ENCODE measurements at places on chromosomes 7 and 10.

- no peak for DNase-seq
These were observed 61.2 kb upstream of the ARHGAP21 start for GRCh38 chr10:24784923-24785322.

- DNase-seq, result no peak
These were observed 14.2 kb downstream of the DNAJC9 start for GRCh38 chr10:73232887-73233286.

DNA sequence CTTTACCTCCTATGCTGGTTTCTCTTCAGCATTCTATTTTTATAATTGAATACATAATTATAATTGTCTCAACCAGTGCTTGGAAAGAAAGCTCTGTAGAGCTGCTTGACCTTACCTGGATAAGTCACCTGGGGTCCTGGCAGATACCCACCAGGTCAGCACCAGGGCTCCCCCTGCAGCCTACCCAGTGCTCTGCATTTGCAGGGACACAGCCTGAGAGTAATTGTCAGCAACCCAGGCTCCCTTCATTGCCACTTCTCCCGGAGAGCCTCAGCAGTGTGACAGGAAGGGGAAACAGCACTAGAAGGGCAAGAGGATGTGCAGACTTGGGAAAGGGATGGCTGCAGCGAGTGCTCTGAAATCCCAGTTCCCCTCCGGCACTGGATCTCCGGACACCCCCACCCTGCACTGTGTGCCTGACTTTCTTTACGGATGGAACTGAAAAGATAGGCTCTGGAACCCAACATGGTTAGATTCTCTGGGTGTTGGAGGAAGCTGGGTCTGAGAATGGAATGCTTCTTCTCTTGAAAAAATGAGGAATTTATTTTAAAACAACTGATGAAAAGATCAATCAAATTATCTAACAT lies 11.4 kb upstream of the PAX4 start:
- DNase-seq, result no peak

DNA sequence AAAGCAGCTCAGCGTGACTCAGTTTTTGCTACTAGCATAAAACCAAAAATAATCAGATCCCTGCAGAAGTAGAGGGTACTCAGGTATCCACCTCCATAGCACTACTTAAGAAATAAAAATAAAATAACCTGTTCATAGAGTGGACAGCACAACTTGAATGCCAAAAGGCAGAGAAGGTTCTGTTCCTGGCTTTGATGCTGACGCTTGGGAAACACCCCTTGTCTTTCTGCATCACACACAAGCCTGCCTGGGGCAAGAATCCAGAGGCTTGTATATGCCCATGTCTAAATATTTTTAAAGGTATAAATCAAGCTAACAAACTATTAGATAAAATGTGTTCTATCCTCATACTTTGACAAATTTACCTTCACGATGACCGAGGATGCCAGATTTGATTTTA lies 207.3 kb downstream of the KIAA1217 start:
- DNase-seq, result no peak

GRCh38 chr7:94510582-94511496 lies 1.2 kb downstream of the CASD1 start:
- DNase-seq, result no peak

DNA sequence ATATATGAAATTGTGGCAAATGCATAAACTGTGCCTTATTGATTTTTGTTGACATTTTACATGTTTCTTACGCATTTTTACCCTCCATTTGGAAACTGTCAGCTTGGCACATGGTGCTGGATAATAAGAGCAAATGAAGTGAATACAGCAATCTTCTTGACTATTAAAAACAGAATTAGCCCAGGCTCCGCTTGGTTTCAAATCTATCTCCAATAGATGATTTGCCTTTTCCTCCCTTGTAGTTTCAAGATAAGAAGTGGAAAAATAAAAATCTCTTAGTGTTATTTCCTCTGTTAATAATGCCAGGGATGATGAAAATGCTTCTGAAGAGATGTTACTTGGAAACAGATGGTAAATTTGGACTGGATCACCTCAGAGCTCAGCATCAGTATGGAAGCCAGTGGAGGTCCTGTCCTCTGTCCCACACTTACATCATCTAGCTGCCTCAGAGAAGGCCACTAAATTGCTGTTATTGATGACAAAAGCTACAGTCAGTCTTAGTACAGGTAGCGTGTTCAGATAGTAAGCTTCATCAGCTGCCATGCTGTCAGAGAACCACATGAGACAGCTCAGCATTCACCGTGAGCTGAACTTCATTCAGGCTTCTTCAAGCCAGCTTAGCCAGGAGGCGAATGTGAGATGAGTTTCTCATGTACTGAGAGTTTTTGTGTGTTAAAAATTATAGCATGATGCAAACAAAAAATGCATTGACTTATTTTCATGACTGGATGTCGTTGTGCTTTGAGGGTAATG lies 246.8 kb downstream of the CELF2 start:
- no peak for DNase-seq

GRCh38 chr7:15856311-15856710 lies 169.8 kb upstream of the MEOX2 start:
- DNase-seq, result no peak

DNA sequence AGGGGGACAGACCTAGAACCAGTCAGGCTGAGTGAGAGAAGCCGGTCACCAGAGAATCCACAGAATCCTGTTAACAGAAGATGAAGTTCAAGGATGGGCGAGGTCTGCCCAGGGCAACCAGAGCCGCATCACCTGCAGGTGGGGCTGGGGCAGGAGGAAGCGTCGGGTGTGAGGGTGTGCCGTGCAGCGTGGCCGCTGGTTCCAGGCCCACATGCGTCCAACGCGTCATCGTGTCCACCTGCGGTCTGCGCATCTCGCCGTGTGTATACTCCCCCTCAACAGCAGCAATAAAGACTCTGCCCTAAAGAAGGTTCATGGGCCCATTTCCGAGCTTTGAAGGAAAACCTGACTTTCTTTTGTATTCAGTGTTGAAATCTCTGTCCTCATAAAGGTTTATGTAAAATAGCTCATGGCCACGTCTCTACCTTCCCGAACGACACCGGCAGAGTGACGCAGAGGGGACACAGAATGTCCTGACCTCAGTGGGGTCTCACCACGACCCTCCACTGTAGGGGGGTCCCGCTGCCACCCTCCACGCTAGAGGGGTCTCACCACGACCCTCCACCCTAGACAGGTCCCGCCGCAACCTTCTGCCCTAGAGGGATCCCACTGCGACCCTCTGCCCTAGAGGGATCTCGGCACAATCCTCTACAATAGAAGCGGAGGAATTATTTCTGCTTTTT lies 446.9 kb downstream of the PTPRN2 start:
- DNase-seq, result no peak

DNA sequence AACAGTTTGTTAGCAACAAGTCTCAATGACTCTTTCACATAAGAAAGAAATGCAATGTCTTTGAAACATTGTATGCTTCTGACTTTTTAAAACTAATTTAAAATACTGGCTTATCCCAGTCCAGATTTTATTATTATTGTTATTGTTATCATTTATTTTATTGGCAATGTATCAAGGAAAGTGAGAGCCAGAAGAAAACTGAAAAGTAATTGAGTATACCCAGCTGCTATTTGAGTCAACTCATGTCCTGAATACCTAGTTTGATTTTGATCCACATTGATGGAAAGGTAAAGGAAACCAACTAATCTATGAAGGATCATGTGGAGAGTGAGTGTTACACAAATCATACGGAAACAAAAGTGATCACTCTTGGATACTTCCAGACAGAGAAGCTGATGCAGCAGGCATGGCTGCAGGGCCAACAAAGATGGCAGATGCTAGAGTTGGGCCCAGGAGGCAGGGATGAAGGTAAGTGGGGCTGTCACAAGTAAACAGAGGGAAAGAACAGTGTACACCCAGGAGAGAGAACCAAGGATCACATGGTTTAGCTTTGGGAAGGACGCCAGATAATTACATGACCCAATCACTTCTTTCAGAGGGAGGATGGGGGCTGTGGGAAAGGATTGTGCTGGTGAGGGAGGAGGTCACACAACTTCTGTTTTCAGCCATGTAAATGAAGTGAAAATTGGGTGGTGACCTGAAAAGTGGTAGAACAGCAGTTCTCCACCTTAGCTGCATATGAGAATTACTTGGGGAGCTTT lies 179.2 kb upstream of the NAMPT start:
- no peak for DNase-seq

DNA sequence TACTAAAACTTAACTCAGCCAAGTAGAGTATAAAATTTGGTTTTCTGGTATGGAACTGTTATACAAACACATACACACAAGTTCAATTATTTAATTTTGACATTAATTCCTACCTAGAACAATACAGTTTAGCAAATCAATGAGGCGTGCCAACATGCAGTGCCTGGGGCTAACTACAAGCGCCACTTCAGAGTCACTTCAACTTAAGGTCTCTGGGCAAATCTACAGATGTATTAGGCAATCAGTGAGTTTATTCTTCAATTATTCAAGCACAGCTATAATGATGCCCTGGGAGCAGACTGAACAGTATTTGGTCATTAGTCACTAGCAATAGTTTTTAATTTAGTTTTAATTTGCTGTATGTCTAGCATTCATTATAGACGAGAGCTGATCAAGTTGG lies 51.6 kb downstream of the HIBADH start:
- no peak for DNase-seq

- DNase-seq, result no peak
These were observed 56.9 kb upstream of the TNS3 start for GRCh38 chr7:47638679-47639315.

- no peak for DNase-seq
These were observed 578.5 kb downstream of the GALNT17 start for GRCh38 chr7:71710442-71710841.

GRCh38 chr10:79132681-79133381 lies 64.1 kb downstream of the ZMIZ1 start:
- no peak for DNase-seq

GRCh38 chr7:158683541-158683940 lies 21.1 kb downstream of the NCAPG2 start:
- DNase-seq, result no peak

DNA sequence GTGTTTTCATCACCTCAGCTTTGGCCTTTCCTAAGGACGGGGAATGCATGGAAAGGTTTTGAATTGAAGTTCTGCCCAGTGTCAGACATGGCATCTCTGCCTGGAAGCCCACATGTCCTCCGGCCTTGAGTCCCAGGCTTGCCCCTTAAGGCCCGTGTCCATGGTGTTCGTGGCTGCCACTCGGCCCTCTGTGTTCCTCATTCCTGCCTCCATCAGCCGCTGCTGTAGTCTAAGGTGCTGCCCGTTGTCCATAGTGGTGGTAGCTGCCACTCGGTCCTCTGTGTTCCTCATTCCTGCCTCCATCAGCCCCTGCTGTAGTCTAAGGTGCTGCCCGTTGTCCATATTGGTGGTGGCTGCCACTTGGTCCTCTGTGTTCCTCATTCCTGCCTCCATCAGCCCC lies 180.7 kb upstream of the SHH start:
- no peak for DNase-seq

DNA sequence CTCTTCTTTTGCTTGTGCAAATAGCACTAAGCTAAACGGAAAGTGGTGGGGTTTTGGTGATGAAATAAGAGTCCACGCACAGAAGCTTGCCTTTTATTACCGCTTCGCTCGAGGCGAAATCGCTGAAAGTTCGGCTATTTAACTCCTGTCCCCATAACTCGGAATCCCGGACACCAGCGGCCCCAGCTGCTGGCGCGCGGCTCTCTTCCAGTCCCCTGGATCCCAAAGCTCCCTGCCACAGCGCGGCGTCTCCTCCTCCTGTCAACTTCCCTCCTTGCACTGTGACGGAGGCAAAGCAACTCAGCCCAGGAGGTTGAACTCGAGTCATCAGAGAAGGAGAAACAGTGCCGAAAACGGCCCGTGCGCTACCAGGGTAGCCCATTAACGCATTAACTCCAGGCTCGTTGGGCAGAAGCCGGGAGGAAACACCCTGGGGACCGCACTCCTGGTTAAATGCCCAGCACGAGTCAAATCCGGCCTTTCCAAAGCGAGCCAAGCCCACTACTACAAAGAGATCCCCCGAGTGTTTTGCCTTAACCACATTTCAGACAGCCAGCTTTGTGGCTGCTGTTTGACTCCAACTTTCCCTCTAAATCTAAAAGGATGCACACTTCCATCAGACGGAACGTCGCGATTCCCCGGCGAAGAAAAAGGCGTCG lies 1.3 kb downstream of the SEMA3D start:
- no peak for DNase-seq

- no peak for DNase-seq
These were observed 183.4 kb downstream of the MACC1 start for GRCh38 chr7:20033621-20034400.

DNA sequence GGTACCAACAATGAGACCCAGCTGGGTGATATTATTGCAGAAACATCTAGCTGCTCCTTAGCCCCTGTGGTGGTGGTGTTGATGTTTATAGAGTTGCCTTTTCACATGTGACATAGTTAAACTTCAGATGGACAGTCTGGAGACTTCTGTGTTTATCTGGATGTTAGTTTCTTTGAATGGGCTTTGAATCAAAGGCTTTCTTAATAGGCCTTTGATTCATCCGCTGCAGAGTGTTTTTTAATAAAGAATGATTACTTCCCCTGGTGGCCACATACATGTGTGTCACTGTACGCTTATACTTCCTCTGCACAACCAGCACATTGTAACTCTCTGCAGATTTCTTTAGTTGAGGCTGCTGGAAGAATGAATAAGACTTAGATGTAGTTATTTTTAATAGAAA lies 221.0 kb downstream of the DYNC1I1 start:
- DNase-seq, result no peak

GRCh38 chr10:87618566-87619423 lies 40.9 kb upstream of the PAPSS2 start:
- DNase-seq, result no peak

GRCh38 chr7:12747687-12748306 lies 60.4 kb downstream of the ARL4A start:
- DNase-seq, result no peak

- DNase-seq, result no peak
These were observed 27.9 kb downstream of the EGFR start for GRCh38 chr7:55046582-55047342.

GRCh38 chr7:112160771-112161150 lies 45.4 kb downstream of the DOCK4 start:
- no peak for DNase-seq

GRCh38 chr10:99595770-99596465 lies 24.3 kb downstream of the SLC25A28 start:
- DNase-seq, result no peak

- DNase-seq, result no peak
These were observed 255.2 kb downstream of the SNX13 start for GRCh38 chr7:17685141-17685540.

GRCh38 chr10:27724287-27724686 lies 21.3 kb downstream of the MKX start:
- DNase-seq, result no peak

- no peak for DNase-seq
These were observed 209.1 kb upstream of the AUTS2 start for GRCh38 chr7:69389216-69389615.

DNA sequence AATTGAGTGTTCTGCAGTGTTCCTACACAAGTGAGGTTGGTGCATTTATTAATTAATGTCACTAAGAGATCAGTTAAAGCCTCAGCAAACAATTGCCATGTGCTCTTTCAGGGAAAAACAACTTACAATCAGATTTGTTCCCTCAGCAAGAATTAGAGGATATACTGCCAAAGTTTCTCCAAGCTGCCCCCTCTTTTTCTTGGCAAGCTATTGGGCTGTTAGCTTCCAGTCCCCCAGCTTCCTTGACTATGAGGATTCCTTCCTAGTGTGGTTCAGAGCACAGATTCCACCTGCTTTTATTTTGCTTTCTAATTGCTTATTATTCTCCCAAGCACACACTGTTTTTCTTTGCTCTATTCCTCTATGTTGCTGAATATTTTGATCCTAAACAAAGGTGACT lies 112.7 kb downstream of the RBM20 start:
- DNase-seq, result no peak
